Right cardiac atrium (tissue), 5 donors: ENCODE measurements at places on chromosomes 1 and 21.

GRCh38 chr1:157696966-157697628, 3.5 kb downstream of the FCRL3 start:
- DNase-seq = no peak

DNA sequence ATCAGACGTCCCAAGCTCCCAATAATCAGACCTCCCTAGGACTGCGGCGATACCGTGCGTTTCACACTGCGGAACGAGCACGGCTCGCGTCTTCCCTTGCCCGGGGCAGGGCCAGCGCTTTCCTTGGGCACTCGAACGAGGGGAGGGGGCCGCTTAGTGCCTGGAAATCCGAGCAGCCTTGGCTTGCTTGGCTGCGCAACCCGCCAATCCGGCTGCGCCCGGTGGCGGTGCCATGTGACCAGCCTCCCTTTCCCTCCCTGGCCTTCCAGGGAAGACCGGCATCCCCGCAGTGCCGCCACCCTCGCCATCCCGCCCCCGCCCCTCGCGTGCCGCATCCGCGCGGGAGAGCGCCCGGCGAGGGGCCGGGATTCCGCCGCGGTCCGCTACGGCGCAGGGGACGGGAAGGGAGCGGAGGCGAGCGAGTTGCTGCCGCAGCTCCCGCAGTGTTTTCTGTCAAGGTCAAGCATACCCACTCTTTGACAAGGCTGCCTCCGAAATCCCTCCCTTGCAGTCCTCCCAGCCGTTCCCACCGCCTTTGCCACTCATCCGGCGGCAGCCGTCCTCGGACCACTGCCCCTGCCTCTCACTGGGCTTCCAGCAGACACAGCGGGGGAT, 8.3 kb upstream of the RNF19B start:
- DNase-seq = peak; percentile 81

GRCh38 chr1:93437976-93438605, 9.8 kb upstream of the FNBP1L start:
- no peak for DNase-seq

DNA sequence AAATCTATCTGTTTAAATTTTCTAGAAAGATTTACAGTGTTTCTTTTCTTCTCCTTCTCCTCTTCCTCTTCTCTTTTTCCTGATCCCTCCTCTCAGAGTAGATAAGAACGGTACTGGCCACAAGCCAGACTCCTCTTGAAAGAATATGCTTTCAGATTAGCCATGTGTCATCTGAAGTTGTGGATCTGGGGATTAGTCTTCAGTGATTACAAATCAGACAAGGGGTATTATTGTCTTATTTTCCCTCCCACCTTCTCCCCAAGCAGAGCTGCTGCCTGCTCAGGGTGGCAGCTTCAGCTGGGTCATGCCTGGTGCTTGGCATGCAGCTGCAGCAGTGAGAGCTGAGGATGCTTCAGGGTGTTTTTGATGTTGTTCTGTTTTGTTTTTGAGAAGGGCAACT, 42.7 kb downstream of the SGIP1 start:
- peak; percentile 13 for DNase-seq

DNA sequence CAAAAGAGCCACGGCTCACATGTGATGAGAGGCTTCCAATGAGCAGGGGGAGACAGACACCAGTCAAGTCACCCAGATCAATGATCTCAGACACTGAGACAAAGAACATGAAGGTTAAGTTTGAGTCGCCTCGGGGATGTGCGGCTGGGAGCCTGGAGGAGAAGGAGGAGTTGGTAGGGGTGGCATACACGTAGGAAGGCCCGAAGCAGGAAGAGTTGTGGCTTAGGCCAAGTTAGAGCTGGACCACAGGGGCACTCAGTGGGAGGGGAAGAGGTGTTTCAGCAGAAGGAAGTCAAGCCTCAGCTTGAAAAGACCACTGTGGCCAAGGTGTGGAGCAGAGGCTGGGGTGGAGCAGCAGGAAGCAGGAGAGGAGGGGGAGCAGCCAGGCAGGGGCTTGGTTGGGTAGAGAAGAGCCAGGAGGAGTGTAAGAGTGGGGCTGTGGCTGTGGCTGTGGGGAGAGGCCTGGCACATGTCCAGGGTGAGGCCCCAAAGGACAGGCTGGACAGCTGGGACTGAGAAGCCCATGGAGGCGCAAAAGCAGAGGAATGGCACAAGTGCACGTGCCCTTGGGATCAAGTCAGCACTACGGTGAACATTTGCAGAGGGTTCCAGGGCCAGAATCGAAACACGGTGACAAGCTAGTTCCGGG, 27.6 kb downstream of the CTNNBIP1 start:
- DNase-seq = no peak

- no peak for DNase-seq
These were observed 205.2 kb downstream of the ASTN1 start for GRCh38 chr1:176959191-176959820.
